Stimulated activated CD8-positive, alpha-beta memory T cell treated with anti-CD3 and anti-CD28 coated beads, Interleukin-7, amount 100 ng/mL, for 1 hour (primary cell): ENCODE measurements at places on chromosomes 13 and 19.

DNA sequence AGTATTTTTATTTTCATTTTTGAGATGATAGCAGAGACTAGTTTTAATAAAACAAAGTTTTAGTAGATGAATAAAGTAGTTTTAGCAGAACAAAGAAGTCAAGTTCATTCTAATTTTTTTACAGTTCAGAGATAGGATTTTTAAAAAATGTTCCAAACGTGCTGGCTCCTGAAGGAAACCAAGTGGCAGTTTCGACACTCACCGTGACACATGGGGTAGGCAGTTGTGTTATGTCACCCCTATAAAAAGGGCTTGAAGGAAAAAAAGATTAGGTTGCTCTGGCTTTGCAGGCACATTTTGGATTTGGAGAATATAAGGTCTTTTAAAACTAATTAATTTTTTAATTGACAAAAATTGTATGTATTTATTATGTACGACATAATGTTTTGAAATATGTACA is 305.2 kb downstream of the NDFIP2 start:
- no peak for DNase-seq

DNA sequence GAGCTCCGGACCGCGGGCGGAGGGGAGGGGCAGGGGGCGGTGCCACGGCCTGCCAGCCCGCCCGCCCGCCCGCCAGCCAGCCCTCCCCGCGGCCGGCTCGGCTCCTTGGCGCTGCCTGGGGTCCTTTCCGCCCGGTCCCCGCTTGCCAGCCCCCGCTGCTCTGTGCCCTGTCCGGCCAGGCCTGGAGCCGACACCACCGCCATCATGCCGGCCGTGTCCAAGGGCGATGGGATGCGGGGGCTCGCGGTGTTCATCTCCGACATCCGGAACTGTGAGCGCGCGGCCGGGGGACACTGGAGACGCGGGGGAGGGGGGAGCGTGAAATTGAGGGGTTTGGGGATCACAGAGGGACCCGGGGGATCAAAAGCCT is at the start of gene AP2A1:
AP2A1 (plus strand) TSS at position 72 of the 370 bp plus-strand sequence; CDS start at position 205, 133 bp downstream.
- no peak for DNase-seq

- DNase-seq: no peak
These were observed 14.5 kb downstream of the FUZ start for GRCh38 chr19:49798574-49798973.

- no peak for DNase-seq
These were observed 9.5 kb downstream of the MEF2B start for GRCh38 chr19:19160461-19161035.

GRCh38 chr13:21777166-21777565 is 106.3 kb downstream of the FGF9 start:
- no peak for DNase-seq

GRCh38 chr13:113152691-113152983 is 5.8 kb upstream of the PROZ start:
- DNase-seq: no peak

DNA sequence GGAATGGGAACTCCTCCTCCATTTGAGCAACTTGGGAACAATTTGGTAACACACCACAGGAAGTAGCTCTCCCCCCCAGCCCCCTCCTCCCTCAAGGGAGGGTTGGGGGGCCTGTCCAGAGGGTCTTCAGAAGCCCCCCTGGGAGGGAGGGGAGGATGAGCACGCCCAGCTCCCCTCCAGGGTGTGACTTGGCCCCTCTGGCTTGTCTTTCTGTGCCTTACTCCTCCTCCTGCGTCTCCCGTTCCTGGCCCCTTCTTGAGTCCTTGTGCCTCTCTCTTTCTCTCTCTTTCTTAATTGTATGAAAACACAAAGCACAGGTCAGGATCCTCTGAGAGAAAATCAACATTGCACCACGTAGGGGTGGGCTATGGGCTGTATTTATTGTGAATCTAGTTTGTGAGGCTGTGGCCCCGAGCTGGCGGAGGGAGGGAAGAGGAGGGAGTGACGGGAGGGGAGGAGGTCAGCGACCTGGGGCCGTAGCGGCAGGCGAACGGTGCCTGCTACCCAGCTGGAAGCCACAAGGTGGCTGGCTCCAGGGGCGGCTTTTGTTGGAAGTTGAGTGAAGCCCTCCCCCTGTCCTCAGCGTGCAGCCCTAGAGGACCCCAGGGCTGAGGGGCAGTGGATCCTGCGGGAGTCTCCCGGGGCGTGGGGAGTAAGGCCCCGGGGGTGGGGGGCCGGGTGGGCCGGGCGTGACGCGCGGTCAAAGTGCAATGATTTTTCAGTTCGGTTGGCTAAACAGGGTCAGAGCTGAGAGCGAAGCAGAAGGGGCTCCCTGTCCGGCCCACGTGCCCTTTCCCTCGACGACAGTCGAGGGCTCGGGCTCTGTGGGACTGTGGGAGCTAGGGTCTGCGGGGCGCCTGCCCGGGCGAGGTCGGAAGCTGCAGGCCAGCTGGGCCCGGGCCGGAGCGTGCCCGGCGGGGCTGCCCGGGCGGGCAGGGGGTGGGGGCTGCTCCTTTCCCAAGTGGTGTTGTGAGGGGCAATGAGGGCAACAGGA is 6.4 kb downstream of the LYL1 start:
- DNase-seq: no peak

GRCh38 chr19:31347828-31348392 is 1.3 kb downstream of the TSHZ3 start:
- DNase-seq: no peak

GRCh38 chr13:94917824-94918223 is 205.5 kb upstream of the SOX21 start:
- DNase-seq: no peak

DNA sequence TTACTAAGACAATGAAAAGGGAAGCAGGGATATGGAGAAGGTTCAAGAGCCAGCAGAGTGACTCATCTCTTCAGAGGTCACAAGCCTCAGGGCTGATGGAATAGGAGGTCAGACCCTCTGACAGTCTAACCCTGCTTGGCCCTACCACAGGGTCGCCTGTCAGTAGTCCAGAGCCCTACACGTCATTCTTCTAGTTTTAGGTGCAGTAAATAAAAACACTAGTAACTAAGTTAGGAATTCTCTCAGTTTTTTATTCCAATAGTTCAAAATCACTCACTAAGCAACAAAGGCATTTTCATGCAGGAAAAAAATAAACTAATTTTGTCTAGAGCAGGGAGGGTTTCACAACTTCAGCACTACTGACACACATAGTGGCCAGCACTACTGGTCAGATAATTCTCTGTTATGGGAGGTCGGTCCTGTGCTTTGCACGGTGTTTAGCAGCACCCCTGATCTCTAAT is 27.2 kb downstream of the FOXO1 start:
- no peak for DNase-seq

- DNase-seq: no peak
These were observed 55.7 kb upstream of the MEDAG start for GRCh38 chr13:30850204-30850866.

- no peak for DNase-seq
These were observed 246.5 kb downstream of the DCT start for GRCh38 chr13:94232956-94233355.

DNA sequence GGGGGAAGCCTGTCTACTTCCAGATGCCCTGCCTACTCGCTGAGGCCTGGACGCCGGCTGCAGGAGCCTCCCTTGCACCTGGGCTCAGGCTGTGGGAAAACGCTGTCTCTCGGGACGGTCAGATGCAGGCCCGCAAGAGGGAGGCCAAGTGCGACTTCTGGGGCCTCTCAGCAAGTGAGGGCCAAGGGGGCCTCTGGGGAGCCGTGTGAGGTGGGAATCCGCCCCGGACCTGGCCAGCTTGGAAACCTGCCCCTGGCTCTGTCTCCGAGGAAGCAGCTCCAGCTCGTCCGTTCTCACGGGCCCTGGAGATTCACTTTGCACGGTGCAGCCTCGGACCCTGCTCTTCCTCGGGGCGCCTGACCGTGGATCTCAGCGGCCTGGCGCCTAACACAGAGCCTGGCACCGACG is 11.4 kb upstream of the CRTC1 start:
- DNase-seq: no peak

DNA sequence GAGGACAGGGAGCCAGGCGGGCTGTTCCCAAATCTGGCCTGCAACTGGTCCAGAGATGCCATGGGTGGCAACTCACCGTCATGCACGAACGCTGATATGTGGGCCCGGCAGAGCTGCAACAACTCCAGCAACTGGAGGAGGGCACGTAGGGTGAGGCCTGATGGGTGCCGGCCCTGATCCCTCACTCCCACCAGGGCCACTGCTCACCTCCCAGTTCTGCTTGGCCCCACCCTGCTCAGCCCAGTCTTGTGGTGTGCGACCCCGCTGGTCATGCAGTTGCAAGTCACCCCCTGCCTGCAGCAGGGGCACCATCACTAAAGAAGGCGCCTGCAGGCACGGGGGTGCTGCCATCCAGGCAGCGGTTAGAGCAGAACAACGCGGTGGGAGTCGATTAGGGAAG is 16.9 kb downstream of the ARHGAP33 start:
- no peak for DNase-seq

DNA sequence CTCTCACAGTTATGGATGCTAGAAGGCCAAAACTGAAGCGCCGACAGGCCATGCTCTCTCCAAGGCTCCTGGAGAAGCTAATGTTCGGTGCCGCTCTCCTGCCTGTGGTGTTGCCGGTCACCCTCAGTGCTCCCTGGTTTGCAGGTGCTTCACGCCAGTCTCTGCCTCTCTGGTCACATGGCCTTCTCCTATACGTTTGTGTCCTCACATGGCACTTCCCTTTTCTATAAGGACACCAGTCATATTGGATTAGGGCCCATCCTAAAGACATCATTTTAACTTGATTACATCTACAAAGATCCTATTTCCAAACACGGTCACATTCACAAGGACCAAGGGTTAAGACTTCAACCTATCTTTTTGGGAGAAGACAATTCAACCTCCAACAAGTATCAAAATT is 671.3 kb upstream of the ARGLU1 start:
- DNase-seq: no peak

- no peak for DNase-seq
These were observed 20.0 kb upstream of the WDFY2 start for GRCh38 chr13:51564252-51564651.

DNA sequence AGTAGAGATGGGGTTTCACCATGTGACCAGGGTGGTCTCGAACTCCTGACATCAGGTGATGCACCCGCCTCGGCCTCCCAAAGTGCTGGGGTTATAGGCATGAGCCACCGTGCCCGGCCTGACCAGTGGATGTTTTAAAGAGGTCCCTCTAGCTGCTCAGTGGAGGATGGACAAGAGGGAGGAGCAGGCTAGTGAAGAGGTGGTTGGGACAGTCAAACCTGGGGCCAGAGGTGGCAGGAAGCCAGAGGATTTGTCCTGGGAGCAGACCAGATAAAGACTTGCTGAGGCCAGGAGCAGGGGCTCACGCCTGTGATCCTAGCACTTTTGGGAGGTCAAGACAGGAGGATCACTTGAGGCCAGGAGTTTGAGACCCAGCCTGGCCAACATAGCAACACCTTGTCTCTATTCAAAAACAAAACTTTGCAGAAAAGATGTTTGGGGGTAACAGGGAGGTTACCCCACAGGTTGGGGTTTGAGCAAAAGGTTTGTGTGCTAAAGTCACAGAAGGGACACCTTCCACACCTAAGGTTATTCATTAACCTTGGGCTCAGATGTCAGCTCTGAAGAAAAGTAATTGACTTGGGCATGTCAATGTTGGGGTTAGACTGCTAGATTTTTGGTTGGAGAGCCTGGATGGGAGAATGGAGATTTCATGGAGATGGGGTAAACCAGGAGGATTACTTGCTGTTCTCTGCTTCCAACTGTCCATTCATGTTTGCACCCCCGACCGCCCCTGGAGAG is 9.0 kb downstream of the BCAM start:
- no peak for DNase-seq

DNA sequence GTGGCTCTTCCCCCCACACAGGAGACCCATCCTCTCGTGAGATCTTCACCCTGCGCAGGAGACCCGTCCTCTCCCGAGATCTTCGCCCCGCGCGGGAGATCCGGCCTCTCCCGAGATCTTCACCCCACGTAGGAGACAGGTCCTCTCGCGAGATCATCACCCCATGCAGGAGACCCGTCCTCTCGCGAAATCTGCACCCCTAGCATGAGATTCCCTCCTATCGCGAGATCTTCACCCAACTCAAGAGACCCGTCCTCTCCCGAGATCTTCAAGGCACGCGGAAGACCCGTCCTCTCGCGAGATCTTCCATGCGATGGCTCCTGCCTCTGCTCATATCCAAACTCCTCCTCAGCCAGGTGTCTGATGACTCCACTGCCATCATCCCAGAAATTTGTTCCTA is 24.3 kb downstream of the LAIR2 start:
- no peak for DNase-seq

DNA sequence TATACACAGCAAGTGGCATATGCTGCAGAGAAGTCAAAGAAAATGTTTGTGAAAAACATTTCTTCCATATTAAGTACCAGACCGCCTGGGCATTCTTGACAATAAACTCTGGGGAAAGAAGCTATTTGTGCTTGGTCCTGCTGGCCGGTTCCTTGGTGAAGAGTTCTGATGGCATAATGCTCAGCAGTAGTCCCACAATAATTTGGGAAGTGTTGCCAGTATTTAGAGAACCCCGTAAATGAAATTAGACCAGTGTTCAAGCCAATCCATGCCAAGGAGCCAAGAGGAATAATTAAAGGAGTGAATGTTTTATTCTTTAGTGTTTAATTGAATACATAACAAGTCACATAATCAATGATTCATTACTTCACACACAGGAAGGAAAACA is 6.3 kb downstream of the KCTD12 start:
- DNase-seq: no peak

DNA sequence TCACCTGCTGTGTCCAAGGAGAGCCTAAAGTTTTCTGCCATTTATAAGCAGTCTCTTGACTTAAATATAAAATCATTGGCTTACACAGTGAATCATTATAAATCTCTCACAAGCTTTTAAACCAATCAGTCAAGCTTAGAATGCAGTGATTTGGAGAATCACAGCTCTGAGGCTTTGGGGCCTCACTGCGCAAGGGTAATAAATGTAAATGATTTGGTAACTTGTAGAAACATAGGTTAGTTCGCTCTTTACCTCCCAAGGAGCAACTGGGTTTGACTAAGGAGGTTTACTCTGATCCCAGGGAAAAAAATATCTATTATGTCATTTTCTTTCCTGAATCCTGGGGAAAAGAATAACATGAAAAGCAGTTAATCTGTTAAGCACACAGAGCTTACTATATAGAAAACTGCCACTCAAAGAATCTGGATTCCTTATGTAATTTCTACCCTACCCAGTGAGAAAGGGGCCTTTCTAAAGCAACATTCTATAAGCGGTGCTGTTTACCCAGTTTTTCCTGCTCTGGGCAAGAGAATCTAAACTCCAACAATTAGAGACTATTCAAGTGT is 128.2 kb downstream of the MZT1 start:
- no peak for DNase-seq

- DNase-seq: no peak
These were observed 177.0 kb downstream of the RFC3 start for GRCh38 chr13:33994826-33995502.

GRCh38 chr13:24605923-24606372 is 74.3 kb upstream of the ATP12A start:
- no peak for DNase-seq
